ENCODE measurements at places on chromosomes 12 and 14. TPM values are rescaled to one million over a fixed set of nuclear protein-coding genes. Genes with fewer than 3 reads are reported as not detected.
A peak's percentile ranks its signal among the peaks of the same experiment; 100 is the strongest.

DNA sequence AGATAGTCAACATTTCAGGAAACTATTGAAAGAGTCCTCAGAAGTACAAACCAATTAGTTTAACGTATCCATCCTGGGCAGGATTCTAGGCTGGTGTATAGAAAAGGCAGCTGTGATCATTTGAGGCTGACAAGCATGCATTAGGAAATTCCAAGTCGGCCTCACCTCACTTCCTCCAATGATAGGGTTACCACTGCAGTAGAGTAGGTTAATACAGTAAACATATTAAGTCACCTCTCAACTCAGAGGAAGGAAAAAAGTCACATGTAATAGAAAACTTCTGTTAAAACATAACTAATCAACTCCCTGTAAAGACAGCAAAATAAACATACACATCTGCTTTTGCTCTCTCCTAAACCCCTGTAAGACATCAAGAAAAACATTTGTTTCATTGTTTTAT is 33.5 kb downstream of the MED13L start:
- no peak for DNase-seq

Gene OR4E1
- not detected for total RNA-seq

Gene CBLN3
- 3.2 TPM for total RNA-seq

DNA sequence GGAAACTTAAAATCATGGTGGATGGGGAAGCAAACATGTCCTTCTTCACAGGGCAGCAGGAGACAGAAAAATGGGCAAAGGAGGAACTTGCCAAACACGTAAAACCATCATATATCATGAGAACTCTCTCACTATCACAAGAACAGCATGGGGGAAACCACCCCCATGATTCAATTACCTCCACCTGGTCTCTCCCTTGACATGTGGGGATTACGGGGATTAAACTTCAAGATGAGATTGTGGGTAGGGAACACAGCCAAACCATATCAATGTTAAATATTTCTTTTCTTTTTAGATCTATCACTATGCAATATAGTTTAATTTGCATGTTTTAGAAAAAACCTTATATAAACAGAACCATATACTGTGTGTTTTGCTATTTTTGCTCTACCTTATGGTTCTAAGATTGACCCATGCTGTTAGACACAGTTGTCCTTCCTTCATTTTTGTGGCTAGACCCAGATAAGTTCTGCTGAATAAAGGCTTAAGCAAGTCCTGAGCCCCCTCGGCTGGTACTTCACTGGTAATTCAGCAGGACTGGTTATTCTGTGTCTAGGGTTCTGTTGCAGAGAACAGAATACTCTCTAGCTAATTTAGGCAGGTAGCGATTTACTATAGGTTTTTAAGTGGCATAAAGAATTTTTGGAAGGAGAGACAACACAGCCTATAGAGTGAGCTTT is 253.7 kb upstream of the HMGA2 start:
- no peak for DNase-seq

DNA sequence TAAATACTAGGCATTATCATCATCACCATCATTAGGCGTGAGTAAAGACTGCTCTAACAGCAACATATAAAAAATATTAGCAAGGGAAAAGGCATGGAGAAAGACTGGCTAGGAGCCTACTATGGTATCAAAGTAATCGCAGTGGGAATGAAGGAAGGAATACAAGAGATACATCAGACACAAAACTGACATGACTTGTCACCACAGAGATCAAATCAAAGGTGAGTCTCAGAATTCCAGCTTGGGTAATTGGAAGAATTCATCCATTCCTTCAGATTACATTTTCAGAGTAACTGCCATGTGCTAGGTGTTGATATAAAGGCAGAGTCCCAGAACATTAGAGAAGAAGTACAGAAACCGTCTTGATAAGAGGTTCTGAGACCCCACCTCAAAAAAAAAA is 10.2 kb downstream of the ZBTB25 start:
- DNase-seq, result no peak

GRCh38 chr14:60510951-60511599 is 2.1 kb downstream of the SIX6 start:
- no peak for DNase-seq

Gene ABCD2
- total RNA-seq, result 1.8 TPM

- DNase-seq, result peak; percentile 55
Measured at GRCh38 chr14:52961060-52961639, 10.3 kb upstream of the FERMT2 start.

DNA sequence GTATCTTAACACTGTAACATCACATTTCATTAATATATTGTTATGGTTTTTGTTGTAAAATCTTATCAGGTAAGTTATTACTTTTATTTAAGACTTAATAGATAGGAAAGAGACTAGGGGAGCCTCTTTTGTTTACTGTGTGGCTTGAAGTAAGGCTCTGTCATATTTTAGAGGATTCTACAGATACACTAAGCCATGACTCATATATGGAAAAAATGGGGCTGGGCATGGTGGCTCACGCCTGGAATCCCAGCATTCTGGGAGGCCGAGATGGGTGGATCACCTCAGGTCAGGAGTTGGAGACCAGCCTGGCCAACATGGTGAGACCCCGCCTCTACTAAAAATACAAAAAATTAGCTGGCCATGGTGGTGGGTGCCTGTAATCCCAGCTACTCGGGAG is 23.6 kb upstream of the NPFF start:
- DNase-seq, result no peak

Measured in uterus (tissue), 4 donors.